ENCODE measurements at places on chromosomes 4 and X. TPM values are rescaled to one million over a fixed set of nuclear protein-coding genes. Genes with fewer than 3 reads are reported as not detected.

DNA sequence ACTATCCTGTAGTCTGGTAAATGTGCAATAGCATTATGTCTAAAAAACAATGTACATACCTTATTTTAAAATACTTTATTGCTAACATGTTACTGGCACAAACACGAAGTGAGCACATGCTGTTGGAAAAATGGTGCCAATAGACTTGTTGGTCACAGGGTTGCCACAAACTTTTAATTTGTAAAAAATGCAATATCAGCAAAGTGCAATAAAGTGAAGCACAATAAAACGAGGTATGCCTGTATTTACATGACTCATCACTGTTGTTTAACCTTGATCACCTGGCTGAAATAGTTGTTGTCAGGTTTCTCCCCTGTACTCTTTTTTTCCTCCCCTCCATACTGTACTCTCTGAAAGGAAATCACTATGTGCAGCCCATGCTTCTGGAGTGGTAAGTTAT lies 56.5 kb downstream of the KLF8 start:
- DNase-seq: no peak

DNA sequence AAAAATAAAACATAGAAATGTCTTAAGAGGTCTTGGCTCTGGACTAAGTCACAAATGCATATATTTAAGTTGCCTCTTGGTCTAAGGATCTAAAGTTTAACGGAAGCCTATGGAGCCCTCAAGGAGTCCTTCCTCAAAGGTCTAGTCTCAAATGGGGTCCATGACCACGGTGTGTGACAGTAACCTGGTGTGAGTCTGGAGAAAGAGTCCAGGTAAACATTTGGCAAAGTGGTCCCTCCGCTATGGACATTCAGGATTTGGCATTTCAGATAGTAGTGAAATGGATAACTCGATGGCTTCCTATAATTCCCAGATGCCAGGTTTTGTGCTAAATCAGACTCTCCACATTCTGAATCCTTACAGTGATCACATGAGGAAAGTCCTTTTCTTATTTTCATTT lies 44.2 kb downstream of the RHOH start:
- no peak for DNase-seq

GRCh38 chr4:58113126-58113525 lies 1002.9 kb upstream of the IGFBP7 start:
- DNase-seq: no peak

Gene UBA6
- 45.8 TPM for total RNA-seq
